Sigmoid colon (tissue), 7 donors: ENCODE measurements at places on chromosomes 2 and 18. TPM values are rescaled to one million over a fixed set of nuclear protein-coding genes. Genes with fewer than 3 reads are reported as not detected.

The NT5C1B gene
- polyA plus RNA-seq, result not detected

DNA sequence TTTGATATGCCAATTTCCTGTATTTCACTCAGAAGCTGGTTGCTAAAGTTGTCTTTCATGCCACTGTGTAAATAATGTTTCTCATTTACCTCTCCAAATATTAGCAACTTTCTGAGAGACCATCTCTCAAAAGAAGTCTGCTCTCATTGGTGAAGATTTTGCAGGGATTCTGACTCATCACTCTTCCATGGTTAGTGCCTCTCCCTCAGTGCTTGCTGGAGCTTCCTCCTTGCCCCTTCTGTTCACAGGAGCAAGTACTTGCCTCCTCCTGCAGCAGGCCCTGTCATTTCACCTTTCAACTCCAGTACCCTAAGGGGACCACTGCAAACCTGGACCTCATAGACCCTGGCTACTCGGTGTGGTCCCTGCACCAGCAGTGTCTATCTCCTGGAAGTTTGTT lies 168.8 kb downstream of the ZNF385B start:
- no peak for DNase-seq

The IL36G gene
- not detected for polyA plus RNA-seq

DNA sequence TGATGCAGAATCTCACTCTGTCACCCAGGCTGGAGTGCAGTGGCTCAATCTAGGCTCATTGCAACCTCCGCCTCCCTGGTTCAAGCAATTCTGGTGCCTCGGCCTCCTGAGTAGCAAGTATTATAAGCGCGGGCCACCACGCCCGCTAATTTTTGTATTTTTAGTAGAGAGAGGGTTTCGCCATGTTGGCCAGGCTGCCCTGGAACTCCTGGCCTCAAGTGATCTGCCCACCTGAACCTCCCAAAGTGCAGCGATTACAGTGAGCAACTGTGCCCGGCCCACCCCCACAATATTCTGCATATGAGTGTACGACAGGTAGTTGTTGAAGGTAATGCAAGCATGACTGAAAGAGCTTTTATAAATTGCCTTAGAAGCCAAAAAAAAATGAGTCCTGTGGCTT lies 1.2 kb downstream of the WDR75 start:
- no peak for DNase-seq

DNA sequence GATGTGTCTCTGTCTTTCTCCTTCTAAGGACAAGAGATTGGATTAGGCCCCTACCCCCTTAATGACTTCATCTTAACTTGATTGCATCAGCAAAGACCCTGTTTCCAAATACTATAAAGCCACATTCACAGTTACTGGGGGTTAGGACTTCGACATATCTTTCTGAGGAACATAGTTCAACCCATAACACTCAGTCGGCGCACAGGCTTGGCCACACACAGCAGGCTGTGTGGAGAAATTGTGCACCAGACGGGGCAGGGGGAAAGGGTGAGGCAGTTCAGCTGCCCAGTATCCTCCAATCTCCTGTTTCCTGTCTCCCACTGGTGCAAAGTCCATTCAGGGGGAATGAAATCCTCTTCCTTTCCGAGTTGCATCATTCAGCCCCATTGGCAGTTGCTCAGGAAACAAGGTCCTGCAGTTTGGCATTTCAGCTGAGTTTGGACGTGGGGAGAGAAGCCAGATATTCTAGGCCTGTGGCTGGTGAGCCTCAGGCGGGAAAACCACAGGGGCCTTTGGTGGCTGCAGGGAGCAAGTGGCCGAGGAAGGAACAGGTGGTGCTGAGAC lies 9.4 kb upstream of the RAPGEF4 start:
- no peak for DNase-seq

- DNase-seq, result no peak
Observed at GRCh38 chr18:45571195-45571594, 44.1 kb upstream of the SLC14A2 start.

- DNase-seq, result no peak
Observed at GRCh38 chr18:6731222-6731596, 1.7 kb downstream of the ARHGAP28 start.

The RAX gene
- not detected for polyA plus RNA-seq

GRCh38 chr18:77108001-77108692 lies 24.4 kb downstream of the MBP start:
- peak; percentile 91 for DNase-seq

The CD8B2 gene
- under 0.01 TPM for polyA plus RNA-seq

The CYP27C1 gene
- 0.55 TPM for polyA plus RNA-seq

The MAPK4 gene
- polyA plus RNA-seq, result 0.60 TPM

DNA sequence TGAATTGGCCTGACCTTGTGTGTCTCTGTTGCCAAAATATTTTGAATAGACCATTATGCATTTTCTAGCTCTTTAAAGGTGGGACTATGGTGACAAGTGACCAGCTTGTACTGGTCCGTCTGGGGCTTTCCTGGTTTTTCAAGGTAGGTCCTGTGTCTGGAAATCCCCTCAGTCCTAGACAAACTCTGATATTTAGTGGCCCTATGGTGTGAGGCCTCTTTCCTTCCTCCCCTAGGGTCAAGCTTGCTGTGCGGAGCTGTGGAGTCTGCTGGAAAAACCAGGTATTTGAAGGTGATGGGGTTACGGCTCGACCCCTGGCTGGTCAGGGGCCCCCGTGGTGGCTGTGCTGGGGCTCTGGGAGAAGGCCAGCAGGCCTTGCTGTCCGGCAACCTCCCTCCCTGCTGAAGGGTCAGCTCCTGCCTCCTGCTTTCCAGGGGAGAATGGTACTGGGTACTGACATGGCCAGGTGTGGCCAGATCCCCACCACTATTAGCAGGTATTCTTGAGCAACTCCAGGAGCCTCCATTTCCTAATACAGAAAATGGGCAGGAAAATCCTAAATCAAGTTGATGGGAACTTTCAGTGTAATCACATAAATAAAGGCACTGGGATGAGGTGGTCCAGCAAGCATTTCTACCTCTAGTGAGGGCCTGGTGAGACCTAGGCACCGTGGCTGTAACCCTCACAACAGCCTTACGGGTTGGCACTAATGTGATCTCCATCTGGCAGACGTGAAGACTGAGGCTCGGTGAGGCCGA lies 86.2 kb upstream of the HS6ST1 start:
- DNase-seq, result no peak

The LRRC30 gene
- not detected for polyA plus RNA-seq

- no peak for DNase-seq
Observed at GRCh38 chr18:36419900-36420531, 122.5 kb downstream of the FHOD3 start.

- no peak for DNase-seq
Observed at GRCh38 chr2:198763793-198764192, 693.9 kb downstream of the SATB2 start.

The PIAS2 gene
- 6.6 TPM for polyA plus RNA-seq

The POU3F3 gene
- not detected for polyA plus RNA-seq

The ERBB4 gene
- 0.03 TPM for polyA plus RNA-seq

DNA sequence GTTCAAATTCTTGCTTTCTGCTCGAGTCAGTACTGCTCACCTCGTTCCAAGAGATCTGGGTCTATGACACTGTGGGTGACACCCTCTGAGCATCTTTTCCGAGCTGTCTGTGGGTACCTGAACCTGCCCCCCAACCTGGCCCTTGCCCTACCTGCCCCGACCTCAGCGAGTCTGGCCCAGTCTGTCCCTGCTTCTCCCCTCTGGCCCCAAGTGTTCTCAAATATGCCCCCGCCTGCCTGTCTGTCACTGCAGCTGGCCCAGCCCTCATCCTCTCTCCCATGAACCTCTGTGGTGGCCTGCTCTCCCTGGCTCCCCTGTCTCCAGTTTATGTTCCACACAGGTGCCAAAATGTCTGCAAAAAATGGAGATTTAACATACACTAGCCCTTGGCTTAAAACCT lies 11.8 kb downstream of the IL1R1 start:
- no peak for DNase-seq

The ALLC gene
- polyA plus RNA-seq, result not detected

The NDUFS1 gene
- polyA plus RNA-seq, result 66.6 TPM

GRCh38 chr2:125667630-125668029 lies 988.3 kb upstream of the GYPC start:
- no peak for DNase-seq

DNA sequence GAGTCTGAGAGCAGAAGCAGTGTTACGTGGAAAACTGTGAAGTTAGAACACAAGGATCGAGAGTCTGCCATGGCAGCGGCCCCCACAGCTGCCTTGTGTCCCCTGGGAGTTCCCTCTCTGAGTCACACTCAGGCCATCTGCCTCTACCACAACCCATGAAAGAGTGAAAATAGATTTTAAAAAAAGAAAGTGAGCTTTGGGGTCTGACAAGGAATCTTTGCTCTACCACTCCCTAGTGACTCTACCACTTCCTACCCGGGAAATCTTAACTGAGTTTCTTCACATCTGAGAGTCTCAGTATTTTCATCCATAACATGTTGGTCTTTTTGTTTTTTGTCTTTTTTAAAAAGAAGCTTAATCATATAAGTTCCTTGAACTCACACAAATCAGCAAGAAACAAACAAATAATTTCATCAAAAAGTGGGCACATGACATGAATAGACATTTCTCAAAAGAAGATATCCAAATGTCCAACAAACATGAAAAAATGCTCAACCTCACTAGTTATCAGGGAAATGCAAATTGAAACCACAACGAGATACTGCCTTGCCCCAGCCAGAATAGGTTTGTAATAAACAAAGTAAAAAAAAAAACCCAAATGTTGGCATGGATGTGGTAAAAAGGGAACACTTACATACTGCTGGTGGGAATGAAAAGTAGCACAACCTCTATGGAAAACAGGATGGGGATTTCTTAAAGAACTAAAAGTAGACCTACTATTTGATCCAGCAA lies 2.4 kb upstream of the MSGN1 start:
- no peak for DNase-seq

DNA sequence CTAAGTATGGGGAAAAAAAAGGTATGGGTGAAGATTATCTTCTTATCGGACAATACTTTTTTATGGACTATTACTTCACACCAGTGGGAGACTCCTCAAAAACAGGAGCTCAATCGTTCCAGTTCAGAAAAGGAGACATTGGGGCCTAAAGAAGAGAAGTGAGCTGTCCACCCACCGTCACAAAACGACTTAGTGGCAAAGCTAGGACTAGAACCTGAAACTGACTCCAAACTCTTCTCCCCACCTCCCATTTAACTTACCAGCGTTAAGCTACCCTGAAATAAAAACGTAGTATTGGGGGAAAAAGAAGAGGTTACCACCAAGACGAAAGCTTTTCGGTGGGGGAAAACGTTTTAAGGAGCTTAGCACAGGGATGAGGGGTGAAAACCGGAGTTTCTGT lies 503 bp downstream of the GTF3C3 start:
- no peak for DNase-seq

- no peak for DNase-seq
Observed at GRCh38 chr18:28606686-28607085, 429.8 kb upstream of the CDH2 start.
